ENCODE measurements at places on chromosomes 4 and X.
A peak's percentile ranks its signal among the peaks of the same experiment; 100 is the strongest.

DNA sequence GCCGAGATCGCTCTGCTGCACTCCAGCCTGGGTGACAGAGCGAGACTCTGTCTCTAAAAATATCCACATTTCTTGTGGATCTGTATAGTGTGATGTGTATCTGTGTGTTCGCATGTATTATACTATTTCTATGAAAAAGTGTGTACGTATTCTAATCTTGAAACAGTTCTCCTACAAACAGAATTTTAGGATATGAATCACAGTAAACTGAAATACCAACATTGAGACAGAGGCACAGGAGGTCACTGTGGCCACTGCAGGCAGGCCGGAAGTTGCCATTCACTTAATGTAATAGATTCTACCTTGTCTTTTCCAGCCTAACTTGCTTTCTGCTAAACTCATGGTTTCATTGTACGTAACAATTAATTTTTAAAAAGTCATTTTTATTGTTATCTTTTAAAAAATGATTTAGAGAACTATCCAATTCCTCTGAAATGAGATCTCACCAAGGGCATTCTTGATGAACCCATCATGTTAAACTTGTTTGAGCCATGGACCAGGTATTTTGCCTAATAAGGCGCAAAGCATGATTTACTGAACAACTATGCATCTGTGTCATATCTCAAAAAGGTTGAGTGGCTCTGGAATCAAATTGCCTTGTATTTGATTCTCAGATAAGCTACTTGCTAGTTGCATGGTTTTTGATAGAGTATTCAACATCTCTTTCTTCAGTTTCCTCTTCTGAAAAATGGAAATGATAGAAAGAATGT is 154.9 kb upstream of the GYPA start:
- DNase-seq, result no peak

DNA sequence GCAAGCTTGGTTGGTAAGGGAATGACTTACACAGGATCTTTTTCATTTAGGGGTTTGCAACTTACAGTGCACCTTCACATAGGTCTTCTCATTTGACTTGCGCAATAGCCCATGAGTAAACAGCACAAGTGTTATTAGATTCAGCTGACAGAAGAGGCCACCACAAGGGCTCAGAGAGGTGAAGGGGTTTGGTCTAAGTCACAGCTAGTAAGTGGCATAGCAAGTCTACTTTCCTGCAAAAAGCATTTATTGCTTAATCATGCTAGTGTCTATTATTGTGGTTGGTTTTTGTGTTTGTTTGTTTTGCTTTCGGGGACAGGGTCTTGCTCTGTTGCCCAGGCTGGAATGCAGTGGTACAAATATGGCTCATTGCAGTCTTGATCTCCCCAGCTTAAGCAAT is 83.3 kb downstream of the SPRY1 start:
- DNase-seq, result no peak

- no peak for DNase-seq
Observed at GRCh38 chr4:70768301-70768948, 46.7 kb downstream of the RUFY3 start.

GRCh38 chr4:8403173-8403753 is 37.3 kb downstream of the ACOX3 start:
- peak; percentile 10 for DNase-seq

DNA sequence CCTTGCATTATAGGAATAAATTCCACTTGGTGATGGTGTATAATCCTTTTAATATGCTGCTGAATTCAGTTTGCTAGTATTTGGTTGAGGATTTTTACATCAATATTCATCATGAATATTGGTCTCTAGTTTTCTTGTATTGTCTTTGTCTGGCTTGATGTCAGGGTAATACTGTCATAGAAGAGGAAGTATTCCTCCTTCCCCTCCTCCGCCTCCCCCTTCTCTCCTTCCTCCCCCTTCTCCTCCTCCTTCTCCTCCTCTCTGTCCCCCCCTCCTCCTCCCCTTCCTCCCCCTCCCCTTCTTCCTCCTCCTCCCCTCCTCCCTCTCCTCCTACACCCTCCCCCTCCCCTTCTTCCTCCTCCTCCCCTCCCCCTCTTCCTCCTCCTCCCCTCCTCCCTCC is 65.8 kb downstream of the RGS12 start:
- no peak for DNase-seq

DNA sequence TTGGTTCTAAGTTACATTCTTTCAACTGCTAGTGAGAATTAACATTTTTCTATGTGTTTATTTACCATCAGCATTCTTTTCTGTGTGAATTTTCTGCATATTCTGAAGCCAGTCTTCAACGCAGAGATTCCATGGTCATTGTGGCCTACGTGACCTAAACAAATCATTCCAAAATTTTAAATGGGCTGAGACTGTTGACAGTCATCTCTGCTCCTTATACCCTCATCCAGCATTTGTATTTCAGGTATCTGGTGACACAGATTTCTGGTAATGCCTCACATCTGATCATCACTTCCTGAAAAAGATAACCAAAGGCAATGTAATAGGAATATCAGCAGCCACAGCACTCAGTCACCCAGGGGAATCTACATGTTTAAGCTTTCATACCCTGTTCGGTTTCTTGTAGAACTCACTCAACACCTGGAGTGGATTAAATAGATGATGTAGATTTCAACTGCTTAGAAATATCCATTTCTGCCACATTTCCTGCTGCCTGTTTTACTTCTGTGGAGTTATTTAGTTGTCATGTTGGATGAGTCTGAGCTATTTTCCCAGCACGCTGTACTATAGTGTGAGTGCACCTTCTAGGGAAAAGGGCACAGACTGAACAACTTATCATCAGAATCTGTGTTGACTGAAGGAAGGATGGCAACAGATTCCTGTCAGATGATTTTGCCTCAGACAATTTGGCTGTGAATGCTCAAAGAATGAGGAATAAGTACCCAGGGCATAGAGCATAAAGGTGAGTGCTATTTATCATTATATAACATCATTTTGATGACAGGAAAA is 73.0 kb upstream of the HPGD start:
- DNase-seq, result no peak

DNA sequence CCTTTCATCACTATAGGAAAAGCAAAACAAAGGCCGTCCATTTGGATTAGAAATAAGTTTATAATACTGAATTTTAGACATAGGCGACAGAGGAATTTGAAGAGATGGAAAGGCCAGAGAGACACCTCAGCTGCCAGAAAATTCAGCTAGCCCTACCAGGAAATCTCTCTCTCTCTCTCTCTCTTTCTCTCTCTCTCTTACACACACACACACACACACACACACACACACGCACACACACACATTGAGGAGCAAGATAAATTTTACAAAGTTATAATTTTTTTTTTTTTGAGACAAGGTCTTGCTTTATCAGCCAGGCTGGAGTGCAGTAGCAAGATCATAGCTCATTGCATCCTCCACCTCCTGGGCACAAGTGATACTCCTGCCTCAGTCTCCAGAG is 1.4 kb downstream of the XK start:
- DNase-seq, result no peak

DNA sequence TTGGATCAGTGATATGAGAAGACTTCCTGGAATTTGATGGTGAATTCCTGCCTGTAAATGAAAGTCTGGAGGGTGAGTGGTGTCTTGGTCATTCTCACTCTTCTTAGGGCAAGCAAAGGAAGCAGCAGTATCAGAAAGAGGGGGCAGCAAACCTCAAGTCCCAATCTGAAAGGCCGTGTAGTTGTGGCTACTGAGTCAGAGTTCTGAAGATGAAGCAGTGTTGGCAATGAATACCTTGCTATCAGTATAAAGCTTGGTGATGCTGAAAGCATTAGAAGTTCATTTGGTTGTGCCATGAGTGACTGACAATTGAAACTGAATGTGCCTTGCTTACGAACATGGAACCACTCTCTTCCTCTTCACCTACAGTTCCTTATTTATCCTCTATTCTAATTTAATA is 35.0 kb upstream of the GLRA3 start:
- no peak for DNase-seq

- no peak for DNase-seq
Observed at GRCh38 chr4:55395218-55395528, 584 bp upstream of the TMEM165 start.

DNA sequence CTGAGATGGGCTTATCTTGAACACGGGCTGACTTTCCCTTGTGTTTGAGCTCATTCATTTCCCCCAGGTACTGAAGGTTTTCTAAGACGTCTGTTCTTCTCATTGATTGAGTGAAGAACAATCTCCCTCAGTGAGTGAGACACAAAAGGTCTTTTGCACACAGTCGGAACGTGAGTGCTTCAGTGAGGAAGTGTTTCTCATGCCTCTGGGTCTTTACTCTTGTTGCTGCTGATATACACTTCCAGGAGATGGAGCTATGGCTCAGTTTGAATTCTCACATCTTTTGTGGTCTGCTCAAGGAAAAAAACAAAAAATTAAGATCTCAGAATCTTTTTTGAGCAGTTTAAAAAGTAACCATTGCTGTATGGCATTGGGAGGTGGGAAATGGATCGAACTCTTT is 981.9 kb upstream of the TENM3 start:
- DNase-seq, result no peak

DNA sequence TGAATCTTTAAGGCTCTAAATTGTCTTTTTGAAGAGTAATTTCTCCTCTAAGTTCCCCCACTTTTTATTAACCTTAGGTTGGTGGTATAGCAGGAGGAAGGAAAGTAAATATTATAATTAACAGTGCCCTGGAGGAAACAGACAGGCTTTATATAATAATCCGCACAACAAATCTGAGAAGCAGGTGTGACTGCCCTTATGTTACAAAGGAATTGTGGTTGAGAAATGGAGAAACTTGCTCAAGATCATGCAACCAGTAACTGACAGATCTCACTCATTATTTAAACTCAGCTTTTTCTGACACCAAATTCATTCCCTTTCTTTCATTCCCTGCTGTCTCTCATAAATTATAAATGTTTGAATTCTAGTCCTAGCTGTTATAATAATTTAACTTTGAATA is 282.0 kb downstream of the PPP3CA start:
- no peak for DNase-seq

DNA sequence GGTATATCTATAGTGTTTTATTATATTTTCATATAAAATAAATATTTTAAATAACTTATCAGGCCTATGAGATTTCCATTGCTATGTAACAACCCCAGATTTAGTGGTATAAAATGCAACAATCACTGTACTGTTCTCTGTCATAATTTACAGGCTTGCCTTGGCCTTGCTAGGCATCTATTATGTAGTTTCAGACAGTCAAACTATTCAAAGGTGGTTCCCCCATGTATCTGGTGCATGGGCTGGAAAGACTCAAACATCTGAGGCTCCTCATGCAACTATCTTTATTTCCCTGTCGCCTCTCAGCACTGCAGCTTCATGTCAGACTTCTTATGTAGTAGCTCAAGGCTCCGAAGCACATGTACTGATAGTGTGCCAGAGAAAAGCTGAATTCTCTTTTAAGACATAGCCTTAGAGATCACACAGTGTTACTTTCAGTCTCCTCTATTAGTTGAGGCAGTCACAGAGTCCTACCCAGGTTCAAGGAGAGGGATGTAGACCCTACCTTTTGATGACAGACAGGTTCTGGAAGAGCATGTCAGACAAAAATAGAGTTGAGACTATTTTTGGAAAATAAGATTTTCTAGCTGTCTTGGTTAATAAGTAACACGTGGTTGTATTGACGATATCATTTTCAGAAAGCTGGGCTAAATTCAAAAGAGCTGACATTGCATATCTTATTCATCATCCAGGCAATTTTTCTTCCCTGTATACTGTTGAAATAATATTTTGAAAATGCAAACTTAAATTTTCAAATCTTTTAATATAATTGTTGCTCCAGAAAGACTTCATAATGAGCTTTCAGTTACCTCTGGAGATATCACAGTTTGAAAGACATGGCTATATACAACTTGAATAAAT is 19.4 kb downstream of the MTTP start:
- no peak for DNase-seq

DNA sequence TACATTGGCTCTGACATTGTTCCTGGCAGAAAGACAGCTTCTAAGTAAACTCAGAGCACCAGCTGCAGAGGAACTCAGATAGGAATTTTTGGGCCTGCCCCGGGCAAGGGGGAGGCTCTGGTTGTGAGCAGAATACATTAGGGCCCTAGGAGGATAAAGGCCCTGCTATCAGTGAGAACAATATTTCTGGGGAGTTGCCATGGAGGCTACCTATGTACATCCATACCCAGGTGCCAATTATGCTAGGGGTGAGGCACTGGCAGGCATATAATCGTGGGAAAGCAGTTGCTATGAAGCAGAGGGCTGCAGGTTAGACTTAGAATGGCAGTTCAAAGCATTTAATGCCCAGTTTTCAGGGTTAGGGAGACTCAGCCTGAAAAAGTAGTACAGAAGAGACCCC is 273.5 kb upstream of the EDA2R start:
- DNase-seq, result no peak

GRCh38 chrX:259692-260355 is 21.4 kb upstream of the PLCXD1 start:
- DNase-seq, result no peak

GRCh38 chrX:103518571-103518970 is 718 bp downstream of the RAB40A start:
- DNase-seq, result no peak

DNA sequence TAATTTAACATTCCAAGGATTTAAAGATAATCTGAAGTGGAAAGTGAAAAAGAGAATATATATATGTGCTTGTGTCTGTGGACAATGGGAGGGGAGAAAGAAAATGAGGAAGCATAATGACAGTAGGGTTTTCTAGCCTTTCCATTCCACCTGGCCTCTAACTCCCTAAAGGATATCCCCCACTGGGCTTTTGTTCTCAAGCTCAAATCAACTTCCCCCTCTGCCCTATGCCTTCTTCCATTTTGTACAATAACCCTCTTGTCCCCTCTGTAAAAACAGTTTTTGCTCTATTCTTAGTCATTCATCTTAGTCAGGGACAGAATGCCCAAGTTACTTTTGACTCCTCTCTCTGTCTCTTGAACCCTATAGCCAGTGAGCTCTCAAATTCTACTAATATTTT is 23.6 kb downstream of the ANTXR2 start:
- DNase-seq, result no peak

DNA sequence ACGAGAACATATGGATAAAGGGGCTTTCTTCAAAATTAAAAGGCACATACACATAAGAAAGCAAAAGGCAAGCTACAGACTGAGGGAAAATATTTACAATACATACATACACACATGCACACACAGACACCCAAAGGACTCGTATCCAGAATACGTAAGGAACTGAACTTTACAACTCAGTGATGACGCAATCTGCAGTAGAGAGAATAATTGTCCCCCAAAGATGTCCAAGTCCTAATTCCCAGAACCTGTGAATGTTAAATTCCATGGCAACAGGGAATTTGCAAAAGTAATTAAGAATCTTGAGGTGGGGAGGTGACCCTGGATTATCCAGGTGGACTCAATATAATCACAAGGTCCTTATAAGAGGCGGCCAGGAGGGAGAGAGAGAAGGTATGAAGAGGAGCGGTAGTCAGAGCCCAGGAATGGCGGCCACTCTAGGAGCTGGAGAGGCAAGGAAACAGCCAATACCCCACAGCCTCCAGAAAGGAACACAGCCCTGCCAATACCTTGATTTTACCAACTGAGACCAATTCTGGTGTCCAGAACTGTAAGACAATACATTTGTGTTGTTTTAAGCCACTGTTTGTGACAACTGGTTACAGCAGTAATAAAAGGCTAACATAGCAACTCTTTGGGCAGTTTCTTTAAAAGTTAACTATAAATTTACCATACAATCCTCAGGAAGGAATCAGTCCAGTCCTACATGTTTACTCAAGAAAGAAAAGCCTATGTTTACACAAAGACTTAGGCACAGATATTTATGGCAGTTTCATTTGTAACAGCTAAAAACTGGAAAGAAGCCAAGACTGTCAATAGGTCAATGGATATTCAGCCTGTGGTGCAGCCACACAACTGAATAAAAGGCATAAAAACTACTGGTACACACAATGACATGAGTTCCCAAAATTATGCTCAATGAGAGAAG is 27.3 kb upstream of the STS start:
- DNase-seq, result no peak
